Esophagus squamous epithelium (tissue), 5 donors: ENCODE measurements at places on chromosomes 4 and X. TPM values are rescaled to one million over a fixed set of nuclear protein-coding genes. Genes with fewer than 3 reads are reported as not detected.

- DNase-seq = no peak
These were observed 148.4 kb upstream of the CLNK start for GRCh38 chr4:10832806-10833628.

- no peak for DNase-seq
These were observed 33.0 kb downstream of the GRIA3 start for GRCh38 chrX:123217077-123217476.

The CPLX1 gene
- 0.44 TPM for total RNA-seq

DNA sequence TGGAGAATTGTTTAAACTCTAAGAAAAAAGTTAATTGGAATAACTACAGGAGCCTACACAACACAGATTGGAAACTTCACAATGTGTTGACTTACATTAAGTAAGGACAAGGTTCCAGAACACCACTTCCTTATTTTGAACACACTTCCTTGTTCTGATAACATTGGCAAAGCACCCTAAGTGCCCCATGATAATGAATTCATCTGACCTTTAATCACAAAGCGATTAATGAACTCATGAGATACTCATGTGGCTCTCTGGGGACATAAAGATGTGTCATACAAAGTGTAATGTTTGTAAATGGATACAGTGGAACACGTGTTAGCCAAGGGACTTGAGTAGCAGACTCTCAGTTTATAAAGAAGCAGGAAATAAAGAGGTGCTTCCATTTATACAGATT, 69.0 kb upstream of the ATOH1 start:
- no peak for DNase-seq

The REELD1 gene
- total RNA-seq = not detected

The PPARGC1A gene
- 4.0 TPM for total RNA-seq

The HPGDS gene
- 0.15 TPM for total RNA-seq

DNA sequence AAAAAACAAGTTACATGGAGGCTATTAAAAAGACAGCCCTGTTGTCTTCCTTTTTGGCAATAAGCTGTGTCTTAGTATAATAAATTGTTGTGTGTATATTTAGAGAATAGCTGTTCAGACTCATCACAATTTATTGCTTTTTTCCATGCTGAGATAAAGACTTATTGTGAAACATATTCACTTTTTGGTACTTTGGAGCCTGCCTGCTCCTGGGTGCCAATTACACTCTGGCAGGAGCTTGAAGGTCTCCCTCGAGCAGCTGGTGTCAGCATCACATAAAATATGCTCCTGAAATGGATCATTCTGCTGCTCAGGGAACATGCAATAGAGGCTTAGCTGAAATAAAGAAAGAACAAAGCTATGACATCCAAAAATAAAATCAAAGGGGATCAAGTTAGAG, 211.6 kb upstream of the DKK2 start:
- DNase-seq = no peak

The COL4A5 gene
- total RNA-seq = 10.7 TPM

- no peak for DNase-seq
These were observed 218.6 kb upstream of the GK2 start for GRCh38 chr4:79626611-79627010.

The GAGE12H gene
- not detected for total RNA-seq
